ENCODE measurements at places on chromosomes 5 and 9.

DNA sequence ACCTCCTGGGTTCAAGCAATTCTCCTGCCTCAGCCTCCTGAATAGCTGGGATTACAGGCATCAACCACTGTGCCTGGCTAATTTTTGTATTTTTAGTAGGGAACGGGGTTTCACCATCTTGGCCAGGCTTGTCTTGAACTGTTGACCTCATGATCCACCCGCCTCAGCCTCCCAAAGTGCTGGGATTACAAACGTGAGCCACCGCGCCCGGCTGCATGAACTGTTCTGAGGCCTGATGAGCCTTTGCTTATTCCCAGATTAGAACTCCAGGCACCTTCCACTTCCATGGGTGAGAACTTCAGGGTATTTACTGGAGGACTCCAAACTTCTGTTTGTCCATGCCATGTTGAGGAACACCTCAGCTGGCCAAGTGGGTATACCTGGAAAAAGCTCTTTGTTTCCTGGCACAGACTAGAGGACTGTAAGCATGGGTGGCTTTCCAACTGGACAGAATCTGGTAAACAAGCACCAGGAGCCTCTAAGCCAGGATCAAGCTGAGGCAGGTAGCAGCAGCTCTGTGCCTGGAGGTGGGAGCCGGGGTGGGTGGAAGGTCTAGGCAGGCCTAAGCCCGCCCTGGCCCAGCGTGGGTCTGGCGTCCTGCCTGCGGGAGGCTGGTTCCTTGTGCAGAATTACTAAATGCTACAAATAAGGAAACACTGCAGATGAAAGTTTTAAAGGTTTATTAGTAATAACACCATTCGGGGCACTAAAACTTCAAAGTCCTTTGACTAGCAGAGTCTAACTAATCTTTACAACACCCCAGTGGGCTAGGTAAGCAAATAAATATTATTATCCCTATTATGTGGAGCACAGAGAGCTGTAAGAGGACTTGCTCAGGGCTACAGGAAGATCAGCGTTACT lies 78.4 kb downstream of the SEMA5A start:
- DNase-seq, result no peak

GRCh38 chr5:27814983-27815382 lies 776.6 kb upstream of the CDH9 start:
- no peak for DNase-seq

- DNase-seq, result no peak
Observed at GRCh38 chr9:135822374-135822755, 85.0 kb downstream of the CAMSAP1 start.

- no peak for DNase-seq
Observed at GRCh38 chr9:100477241-100477640, 4.3 kb downstream of the TMEFF1 start.

DNA sequence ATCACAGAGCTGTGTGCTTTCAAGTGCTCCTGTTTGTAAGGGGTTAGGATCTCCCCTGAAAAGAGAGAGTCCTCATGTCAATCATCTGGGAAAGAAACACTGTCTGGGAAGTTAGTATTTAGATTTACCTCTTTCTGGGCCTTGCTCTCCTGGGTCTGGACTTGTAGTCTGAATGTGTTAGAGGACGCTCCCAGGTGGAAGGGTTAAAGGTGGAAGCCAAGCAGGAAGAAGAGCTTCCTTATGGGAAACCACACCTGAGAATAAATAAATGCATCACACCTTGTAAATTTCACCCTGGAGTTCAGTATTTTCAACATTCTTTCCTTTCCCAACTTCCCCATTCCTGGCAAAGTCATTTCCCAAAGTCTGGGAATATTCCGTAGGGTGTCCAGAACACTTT lies 1.3 kb downstream of the PLGRKT start:
- no peak for DNase-seq

DNA sequence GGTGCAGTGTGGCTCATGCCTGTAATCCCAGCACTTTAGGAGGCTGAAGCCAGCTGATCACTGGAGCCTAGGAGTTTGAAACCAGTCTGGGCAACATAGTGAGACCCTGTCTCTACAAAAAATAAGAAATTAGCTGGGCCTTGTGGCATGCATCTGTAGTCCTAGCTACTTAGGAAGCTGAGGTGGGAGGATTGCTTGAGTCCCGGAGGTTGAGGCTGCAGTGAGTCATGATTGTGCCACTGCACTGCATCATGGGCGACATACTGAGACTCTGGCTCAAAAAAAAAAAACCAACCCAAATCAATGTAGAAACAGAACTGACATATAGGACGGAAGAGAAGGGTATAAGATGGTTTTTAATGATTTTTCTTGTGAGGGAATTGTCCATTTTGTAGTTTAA lies 27.7 kb downstream of the G3BP1 start:
- DNase-seq, result no peak

- no peak for DNase-seq
Observed at GRCh38 chr9:89880721-89881120, 275.9 kb downstream of the GADD45G start.

DNA sequence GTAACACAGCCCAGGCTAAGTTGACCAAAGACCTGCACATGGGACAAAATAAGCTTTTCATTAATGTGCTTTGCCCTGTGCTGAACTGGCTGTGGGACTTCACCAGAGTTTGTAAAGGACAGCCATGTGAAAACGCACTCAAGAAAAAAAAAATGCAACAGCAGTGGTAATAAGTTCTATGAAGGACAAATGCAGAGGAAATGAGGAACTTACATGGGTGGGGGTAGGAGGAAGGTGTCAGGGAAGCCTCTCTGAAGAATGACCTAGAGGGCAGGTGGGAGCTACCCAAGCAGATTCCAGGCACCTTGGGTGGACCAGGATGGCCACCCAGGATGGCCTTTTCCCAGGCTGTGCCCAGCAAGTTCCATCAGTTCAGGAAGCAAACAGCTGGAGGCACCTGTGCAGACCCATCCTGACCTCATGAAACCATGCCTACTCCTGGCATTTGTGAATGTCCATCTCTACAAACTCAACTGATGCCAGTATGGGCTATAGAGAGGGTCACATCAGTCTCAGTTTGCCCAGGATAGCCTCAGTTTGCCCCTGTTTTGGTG lies 6.7 kb upstream of the PHF2 start:
- no peak for DNase-seq

GRCh38 chr9:111427186-111427585 lies 57.0 kb downstream of the ECPAS start:
- no peak for DNase-seq

DNA sequence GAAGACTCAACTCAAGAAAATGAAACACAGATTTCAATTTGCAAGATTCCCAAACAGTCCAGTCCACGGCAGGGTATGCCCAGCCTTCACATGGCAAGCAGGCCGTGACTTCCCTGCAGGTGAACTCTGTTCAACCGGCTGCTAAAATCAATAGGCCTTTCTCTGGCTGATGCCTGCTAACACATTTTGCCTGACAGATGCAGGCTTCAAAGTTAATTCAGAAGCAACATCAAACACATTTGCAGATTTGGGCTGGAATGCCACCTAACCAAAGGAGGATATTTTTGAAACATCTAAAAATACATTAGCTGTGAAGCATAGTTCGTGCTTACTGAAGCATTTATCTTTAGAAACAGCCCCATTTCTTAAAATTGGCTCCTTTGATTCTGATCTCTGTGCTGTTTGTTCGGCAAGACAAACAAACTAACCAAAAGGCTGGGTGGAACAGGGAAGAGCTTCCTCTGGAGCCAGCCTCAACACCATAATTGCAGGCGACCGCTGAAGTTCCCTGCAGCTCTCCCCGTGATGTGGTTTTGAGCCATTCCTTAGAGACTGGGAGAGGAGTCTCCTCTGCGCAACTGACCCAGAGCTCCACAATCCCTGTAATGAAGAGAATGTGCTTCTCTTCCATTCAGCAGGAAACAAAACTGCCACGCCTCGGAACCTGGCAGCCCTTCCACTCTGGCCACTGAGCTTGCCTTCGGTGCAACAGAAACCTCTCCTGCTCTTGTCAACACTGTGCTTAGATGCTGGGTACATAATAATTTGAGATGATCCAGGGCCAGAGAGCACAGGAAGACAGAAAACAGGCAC lies 126.5 kb downstream of the MYO10 start:
- DNase-seq, result no peak

- peak; percentile 35 for DNase-seq
Observed at GRCh38 chr9:131762356-131762932, 22.6 kb upstream of the RAPGEF1 start.

DNA sequence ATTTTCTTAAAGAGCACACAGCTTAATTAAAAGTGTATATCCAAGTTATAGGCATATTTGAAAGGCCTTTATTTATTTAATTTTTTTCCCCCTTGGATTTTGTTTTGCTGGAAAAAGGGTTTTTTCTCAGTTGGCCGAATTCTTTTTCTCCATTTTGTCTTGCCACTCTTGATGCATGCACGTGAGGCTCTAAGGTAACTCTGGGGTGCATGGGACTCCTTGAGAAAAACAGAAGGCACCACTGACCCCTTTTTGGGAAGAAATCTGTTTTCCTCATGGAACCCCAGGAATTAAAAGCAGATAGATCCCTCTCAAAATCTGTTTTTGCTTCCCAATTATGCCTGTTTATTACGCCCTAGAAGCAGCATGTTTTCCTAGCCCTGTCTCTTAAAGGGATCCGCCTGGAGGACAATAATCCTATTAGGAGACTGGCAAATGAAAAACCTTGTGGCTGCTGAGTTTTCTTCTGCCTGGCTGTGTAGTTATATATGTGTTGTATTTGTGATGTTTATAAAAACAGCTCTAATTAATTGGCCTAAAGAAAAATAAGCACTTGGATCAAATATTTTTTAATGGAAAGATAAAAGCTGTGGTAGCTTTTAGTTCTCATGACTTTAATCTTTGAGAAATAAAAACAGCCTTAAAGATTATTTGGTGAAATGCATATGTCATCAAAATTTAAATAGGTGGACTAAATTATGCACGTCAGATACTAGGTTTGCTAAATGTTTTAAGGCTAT lies 435.1 kb upstream of the CDH9 start:
- DNase-seq, result no peak

- no peak for DNase-seq
Observed at GRCh38 chr9:17875886-17876285, 297.0 kb downstream of the SH3GL2 start.

- no peak for DNase-seq
Observed at GRCh38 chr9:97735070-97735600, 38.0 kb upstream of the XPA start.

GRCh38 chr9:121652021-121652837 lies 795 bp downstream of the DAB2IP start:
- no peak for DNase-seq

All from NCI-H1694 (cell line).